ENCODE measurements at places on chromosomes 2 and 18. TPM values are rescaled to one million over a fixed set of nuclear protein-coding genes. Genes with fewer than 3 reads are reported as not detected.

- H3K4me1 ChIP-seq, result peaks cover 56% of the 10 kb centered on the region
- H3K36me3 ChIP-seq, result no peaks in the 10 kb centered on the region
- no peak overlapping the region for H3K4me3 ChIP-seq
- no peaks in the 10 kb centered on the region for H3K27me3 ChIP-seq
- peak overlapping the region; percentile 25 for H3K27ac ChIP-seq
- DNase-seq, result no peak
These were observed 31.7 kb upstream of the ZNF396 start for GRCh38 chr18:35408843-35409261.

Gene TMEM163
- total RNA-seq, result 2.4 TPM

Gene TXNDC2
- total RNA-seq, result 0.11 TPM

Gene DSEL
- total RNA-seq, result 2.5 TPM

Gene HMSD
- not detected for total RNA-seq

Gene DES
- total RNA-seq, result 0.60 TPM
